ENCODE measurements at places on chromosomes 1 and 21.

DNA sequence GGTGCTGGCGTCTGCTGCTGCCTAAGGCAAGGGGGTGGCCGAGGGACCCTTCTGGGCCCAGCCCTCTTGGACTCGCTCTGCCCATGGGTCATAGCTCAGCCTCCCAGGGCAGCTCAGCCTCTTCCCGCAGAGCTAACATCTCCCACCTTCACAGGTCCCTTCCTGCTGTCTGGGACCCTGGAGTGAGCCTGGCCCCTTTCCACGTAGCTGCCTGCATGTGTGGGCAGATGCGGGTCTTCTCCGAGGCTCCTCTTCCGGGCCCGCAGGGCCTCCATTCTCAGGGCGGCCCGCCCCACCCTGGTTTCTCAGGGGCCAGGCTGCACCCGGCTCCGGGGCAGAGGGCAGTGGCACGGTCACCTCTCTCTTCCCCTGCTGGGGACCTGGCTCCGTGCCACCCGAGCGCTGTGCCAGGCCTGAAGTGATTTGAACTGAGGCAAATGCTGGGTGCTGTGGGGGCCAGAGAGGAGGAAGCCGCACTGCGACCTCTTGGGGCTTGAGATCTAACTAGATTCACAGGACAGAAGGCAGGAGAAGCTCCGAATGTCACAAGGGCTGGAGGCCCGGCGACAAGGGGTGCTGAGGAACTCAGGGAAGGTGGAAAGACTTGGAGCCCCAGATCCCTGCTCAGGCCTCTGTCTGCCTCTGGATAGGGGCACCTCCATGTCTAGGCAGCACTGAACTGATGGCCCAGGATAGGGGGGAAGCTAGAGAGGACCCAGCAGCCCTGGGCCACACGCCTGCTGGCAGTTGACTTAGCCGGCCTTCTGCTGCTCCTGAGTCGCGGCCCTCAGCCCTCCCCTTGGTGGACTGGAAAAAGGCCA lies 40.7 kb downstream of the COQ8A start:
- peak; percentile 87 for DNase-seq

GRCh38 chr1:175861626-175862367 lies 118.4 kb upstream of the TNR start:
- DNase-seq, result no peak

DNA sequence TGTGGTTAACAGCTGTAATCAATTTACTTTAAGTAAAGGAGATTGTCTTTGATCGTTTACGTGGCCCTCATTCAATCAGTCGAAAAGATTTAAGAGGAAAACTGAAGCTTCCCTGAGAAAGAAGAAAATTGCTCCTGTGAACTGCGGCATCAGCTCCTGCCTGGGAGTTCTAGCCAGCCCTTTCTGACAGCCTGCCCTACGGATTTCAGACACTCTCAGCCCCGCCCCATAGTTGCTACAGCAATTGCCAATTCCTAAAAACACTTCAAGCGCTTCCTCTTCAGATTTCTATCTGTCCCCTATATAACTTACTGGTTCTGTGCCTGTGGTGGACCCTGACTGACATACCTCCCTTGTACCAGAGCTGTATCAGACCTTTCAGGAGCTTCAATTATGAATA lies 277.6 kb downstream of the DSCAM start:
- no peak for DNase-seq

GRCh38 chr1:11194407-11195176 lies 5.4 kb downstream of the ANGPTL7 start:
- DNase-seq, result no peak

- no peak for DNase-seq
These were observed 1667.8 kb downstream of the MRPL39 start for GRCh38 chr21:23939369-23940065.

DNA sequence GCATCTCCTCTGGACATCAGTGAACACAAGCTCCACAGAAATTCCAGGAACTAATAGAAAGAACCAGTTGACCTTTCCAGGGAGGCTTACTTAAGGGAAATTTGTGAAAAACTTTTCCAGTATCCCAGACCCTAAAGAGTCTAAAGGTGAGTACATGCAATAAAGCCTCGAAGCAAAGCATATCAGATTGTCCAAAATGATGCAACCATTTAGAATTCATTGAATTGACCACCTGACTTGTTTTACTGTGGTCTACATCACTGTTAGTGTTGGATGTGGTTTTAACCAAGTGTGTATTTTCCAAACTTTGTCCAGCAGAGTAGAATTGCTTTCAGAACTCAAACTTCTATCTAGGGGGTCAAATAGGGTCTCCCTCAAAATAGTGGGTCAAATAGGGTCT lies 76.3 kb upstream of the TIAM1 start:
- no peak for DNase-seq

- no peak for DNase-seq
These were observed 30.2 kb downstream of the OBSCN start for GRCh38 chr1:228238007-228238406.

DNA sequence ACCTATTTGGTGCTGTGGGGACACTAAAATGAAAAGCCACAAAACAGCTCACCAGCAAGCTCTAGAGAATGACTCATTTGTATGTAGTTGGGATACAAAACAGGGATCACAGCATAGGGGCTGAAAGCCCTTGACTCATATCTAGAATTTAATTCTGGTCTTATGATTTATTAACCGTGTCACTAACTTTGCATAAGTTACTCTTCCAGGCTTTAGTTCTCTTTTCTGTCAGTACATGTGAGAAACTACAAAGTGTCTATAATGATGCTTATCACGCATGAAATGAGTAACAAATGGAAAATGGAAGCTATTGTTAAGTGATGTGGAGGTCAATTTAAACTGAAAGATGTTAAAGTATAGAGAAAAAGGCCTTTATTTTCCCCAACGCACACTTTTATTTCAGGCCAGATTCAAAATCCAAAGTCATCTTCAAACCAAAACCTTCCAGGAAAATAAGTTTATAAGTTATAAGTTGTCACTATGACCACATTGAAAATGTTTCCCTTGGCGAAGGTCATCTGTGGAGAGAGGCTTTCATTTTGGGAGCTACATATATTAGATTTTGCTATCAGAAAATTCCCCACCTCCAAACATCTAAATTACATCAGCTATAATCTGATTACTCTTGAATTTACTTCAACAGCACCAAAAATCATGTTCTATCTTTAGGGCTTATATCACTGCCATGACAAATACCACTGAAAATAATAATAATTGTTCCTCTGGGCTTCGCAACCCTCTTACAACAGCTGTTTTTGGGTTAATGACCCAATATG lies 430.5 kb downstream of the MRPL39 start:
- DNase-seq, result no peak

DNA sequence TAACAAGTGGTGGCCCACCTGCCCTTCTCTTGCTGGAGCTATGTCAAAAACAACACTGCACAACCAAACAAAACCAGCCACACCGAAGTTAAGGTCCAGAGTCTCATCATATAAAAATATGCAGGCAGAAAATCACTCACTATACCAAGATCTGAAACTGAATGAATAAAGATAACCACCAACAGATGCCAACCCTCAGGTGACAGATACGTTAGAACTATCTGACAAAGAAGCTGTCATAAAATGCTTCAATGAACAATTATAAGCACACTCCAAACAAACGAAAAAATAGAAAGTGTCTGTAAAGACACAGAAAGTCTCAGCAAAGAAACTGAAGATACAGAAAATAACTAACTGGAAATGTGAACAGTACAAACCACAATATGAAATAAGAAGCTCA lies 14.0 kb downstream of the ZNF496 start:
- no peak for DNase-seq

- no peak for DNase-seq
These were observed 3.8 kb downstream of the PHGDH start for GRCh38 chr1:119715542-119715941.

GRCh38 chr1:15531682-15532081 lies 5.0 kb downstream of the DNAJC16 start:
- no peak for DNase-seq

GRCh38 chr1:185971688-185972087 lies 237.5 kb downstream of the HMCN1 start:
- DNase-seq, result no peak

GRCh38 chr1:224579526-224579925 lies 36.6 kb upstream of the CNIH3 start:
- DNase-seq, result no peak

DNA sequence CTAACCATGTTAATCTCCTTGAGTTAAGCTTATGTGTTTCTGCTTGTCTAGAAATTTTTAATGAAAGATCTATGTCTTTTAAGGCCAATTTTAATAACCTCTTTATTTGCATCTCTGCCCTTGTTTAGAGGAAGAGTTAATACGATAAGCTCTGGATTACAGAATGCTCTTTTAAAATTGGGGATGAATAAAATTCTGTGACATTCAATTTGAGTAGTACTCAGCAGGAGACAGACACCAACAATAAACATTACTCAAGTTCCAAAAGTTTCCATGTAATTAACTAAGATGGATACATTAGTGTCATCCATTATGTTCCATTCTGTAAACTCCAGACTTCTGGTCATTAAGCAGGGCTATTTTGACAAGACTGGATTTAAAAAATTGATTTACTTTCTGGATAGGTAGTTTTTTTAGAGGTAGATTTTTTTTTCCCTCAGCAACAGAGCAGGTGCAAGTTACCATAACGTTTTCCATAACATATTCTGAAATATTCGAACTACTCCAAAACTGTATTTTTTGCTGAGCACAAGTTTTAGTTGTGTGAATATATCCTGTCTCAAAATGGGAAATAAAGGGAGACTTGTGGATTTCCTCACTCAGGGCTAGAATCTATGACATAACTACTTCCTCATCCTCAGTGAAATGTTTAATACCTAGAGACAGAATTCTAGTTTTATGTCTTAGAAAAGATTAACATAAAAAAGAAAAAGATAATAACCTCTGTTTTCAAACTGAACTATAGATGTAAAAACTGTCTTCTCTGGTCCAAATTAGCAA lies 221.7 kb downstream of the NEGR1 start:
- no peak for DNase-seq

DNA sequence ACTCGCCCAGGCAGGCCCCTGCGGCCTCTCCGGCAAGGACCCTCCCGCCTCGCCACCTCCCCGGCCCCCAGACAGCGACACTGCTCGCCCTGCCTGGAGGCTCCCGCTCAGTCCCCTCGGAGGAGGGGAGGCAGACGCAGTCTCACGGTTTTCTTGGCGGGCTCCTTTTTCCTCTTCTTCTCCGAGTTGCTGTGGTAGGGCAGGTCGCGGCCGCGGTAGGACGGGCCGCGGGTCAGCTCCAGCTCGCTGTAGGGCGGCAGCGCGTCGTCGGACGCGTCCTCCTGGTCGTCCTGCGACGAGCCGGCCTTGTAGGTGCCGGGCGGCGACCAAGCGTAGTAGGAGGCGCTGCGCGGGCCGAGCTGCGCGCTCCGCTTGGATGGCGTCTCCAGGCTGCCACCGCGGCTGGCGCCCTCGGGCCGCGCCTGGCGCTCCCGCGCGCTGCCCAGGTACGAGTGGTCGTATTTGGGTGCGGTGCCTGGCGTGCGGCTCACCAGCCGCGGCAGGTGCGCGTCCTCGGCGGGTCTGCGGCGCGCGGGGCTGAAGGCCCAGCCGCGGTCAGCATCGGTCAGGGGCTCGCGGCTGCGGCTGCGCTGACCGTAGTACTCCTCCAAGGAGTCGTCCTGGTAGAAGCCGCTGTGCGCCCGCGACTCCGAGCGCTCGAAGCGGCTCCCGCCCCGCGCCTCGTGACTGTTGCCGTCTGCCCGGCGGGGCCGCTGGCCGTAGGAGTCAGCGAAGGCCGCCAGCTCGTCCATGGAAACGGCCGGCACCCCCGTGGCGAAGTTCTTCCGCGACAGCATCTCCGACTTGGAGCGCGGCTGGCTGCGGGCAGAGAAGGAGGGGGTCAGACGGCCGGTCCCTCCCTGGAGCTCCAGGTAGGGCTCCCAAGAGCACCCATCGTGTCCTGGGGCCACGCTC lies 44.8 kb upstream of the TADA1 start:
- DNase-seq, result peak; percentile 84

DNA sequence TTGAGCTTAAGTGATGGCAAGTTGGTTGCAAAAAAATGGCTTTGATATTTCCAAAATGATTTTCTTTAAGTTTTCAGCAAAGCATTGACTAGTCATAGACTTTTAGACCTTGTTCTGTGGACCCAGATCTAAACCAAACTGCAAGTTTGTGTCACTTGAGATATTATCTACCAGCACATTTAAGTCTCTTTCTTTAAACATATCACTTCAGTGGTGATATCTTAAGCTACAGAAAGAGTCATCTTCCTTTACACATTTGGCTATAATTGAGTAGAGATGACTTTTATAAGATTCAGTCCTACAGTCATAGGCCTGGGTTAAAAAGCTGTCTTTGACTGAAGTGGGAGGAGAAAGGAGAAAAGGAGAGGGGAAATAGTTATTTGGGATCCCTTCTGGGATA lies 95.2 kb downstream of the RUNX1 start:
- no peak for DNase-seq

DNA sequence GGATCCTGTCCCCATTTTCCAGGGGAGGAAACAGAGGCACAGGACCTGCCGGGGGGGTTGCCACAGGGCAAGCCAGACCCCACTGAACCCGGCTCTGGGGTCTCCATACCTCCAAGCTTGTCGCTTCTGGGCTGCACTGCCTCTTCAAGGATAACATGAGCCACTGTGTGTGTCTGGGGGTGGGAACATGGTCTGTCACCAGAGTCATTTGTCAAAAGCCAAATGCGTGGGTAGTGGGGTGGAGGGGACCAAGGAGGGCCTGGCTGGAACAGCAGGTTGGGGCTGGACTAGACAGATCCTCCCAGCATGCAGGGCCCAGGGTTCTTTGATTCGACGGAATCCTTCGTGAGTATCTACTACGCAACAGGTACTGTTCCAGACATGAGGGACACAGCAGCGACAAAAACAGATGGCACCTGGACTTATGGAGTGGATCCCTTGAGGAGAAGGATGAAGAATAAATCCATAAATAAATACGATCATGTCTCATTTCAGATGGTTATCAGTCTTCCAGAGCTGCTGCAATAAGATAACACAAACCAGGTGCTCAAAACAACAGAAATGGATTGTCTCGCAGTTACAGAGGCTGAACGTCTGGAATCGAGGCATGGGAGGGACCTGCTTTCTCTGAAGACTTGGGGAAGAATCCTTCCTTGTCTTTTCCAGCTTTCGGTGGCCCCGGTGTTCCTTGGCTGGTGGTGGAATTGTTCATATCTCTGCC lies 28.7 kb downstream of the C1QB start:
- DNase-seq, result no peak

DNA sequence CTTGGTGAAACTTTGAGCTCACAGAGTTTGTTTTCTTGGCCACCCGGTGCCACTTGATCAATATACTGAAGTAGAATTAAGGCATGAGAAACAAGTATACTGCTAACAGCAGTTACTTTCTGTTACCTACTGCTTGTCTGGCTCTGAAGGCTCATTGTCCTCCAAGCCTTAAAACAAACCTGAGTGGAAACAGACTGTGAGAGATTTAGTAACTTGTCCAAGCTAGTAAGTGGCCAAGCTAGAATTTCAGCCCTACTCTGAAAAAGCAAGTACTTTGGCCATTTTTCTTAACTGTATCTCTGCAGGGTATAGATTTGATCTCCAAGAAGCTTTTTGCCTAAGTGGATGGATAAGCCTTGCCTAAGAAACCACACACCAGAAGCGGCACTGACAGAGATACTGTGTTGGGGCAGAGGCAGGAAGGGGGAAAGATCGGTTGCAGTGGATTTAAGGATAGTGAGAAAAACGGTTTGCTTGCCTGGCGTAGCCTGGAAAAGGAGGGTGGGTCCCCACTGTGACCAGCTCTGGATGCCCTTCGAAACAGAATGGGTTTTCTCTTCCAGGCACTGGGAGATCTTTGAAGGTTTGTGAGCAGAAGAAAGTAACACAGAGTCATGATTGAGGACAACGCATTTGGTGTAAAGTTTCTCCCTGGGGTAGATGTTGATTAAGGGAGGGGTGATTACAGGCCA lies 2.1 kb upstream of the MACO1 start:
- no peak for DNase-seq
